ENCODE measurements at places on chromosomes 1 and 21. TPM values are rescaled to one million over a fixed set of nuclear protein-coding genes. Genes with fewer than 3 reads are reported as not detected.

DNA sequence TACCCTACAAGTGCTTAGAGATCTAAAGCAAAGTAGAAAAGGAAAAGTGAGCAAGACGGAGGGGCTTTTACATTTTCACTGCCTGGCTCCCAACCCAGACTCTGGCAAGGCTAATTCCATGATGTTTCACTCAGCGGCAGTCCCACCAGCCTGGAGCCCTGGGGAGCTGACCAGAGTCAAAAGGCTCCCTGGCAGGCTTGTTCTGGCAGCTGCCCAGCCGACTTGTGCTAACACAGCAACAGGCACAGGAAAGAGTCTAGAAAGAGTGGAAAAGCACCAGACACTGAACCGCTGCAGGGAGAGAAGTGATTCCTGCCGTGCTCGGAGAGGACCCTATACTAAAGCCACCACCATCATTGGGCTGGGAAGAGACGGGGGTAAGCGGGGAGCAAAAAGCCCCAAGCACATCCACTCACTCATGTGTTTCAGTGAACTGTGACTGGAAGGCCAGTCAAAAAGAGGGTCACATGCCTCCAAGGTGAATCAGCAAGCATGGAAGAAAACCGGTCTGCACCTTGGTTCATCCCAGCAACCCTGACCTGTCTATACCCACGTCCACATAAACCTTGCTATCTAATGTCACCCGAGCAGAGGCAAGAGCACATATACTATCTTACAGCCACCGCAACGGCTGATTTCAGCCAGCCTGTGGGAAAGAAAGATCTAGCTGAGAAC is 8.0 kb downstream of the SMIM12 start:
- no peak for DNase-seq

DNA sequence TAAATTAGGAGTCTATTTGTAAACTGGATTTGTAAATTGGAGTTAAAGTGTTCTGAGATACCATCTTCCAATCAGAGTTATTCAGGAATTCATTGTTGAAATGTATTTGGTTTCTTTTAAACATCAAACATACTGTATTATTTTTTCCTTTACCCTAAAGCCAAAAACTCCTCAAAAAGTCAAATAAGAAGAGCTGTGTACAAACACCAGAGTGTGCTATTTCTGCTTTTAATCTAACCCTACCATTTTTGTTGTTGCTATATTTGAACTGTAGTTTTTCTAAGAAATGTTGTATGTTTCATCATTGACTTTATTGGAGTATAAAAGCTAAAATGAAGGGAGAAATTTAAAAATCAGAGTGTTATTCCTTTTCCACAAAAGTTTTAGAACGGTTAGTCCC is 35.8 kb downstream of the SLC30A7 start:
- DNase-seq = no peak

- DNase-seq = no peak
Observed at GRCh38 chr1:40917995-40918711, 56.0 kb upstream of the CITED4 start.

FLG2 gene
- 0.04 TPM for polyA plus RNA-seq

GRCh38 chr21:43270800-43271301 is 102.0 kb downstream of the CRYAA start:
- no peak for DNase-seq

GRCh38 chr1:228837817-228838716 is 102.8 kb downstream of the RHOU start:
- peak; percentile 84 for DNase-seq

DNA sequence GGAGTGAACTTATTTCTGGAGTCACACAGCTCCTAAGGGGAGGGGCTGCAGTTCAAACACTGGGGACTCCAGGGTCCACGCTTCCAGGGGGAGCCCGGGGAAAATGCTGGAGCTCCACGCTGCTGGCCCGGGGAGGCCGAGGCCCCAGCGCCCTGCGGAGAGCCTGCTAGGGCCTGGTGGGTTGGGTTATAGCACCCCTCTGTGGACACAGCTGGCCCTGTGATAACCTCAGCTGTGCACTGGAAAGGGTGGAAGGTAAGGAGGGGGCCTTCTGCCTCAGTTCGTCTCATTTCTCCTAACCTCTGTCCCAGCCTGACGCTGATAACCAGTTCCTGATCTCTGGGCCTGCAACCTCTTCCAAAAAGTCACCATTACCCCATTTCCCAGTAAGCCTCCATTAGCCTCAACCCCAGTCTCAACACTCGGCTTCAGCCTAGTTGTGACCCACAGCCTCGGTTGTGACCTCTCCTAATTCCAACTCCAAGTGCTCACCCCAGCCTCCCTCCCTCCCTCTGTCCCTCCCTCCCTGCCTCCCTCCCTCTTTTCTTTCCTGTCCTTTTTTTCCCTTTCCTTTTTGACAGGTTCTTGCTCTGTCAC is 7.1 kb downstream of the NBL1 start:
- DNase-seq = no peak

- no peak for DNase-seq
Observed at GRCh38 chr1:227885135-227885647, 62.5 kb downstream of the WNT9A start.

UBE2U gene
- polyA plus RNA-seq = not detected
